ENCODE measurements at places on chromosomes 12 and 14.

- DNase-seq, result no peak
These were observed 93.6 kb downstream of the ARF6 start for GRCh38 chr14:49986343-49987014.

DNA sequence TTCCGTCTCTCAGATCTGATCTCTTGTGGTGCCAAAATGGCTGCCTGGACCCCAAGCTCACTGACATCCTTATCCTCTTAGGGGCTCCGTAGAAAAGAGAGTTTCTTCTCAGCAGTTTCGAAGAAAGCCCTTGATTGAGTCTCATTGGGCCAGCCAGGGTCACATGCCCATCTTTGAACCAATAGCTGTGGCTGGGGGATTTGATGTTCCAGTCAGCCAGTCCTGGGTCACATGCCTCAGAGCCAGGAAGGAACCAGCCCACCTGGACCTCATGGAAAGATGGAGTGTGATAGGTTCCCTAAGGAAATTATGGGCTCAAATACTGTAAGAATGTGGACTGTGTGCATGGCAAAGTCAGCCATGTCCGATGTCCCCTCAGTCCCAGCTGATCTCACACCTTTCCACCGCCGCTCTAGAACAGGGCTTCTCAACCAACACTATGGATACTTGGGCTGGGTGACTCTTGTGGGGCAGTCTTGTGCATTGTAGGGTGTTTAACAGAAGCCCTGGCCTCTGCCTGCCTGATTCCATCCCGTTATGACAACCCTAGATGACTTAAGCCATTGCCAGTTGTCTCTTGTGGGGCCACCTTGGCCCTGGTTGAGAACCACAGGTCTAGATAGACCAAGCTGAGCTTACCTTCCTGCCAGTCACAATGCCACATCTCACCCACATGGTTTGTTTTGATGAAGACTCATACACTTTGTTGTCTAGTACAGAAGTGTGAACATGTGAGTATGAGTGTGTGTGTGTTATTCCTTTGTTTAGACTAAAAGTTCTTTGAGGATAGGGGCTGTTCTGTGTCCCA, 163.9 kb downstream of the ADGRD1 start:
- no peak for DNase-seq

DNA sequence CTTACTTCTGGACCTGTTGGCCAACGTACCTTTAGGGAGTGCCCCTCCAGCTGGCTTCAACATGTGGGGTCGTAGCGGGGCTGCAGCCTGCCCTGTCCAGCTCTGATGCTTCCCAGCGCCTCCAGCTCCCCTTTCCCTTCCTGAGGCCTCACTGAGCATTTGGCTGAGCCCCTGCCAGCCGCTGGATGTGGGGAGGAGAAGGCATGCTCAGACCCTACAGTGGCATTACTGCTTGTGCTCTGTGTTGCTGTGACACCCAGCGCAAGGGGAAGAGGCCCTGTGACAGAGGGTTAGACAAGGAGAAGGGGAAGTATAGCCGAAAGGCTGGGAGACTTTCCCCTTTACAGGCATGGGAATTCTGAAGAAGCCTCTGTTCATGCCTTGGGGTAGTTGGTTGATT, 145.9 kb downstream of the PRKCH start:
- no peak for DNase-seq

DNA sequence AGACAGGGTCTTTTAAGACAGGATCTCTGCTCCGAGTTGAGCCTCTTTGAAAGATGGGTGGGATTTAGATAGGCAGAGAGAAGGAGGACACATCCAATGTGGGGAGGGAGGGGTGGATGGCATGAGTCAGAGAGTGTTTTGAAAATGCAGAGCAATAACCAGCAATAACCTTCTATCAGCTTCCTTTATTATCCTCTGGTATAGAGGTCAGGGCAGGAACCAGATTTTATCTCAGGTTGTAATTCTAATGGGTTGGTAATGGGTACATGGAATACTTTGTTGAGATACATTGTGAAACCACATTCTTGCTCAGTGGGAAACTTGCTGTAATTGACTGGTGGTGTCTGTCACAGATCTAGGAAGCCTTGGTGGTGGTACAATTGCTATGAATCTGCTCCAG, 37.6 kb upstream of the CCDC63 start:
- DNase-seq, result no peak

GRCh38 chr12:43957732-43958372, 122.0 kb downstream of the TMEM117 start:
- peak; percentile 80 for DNase-seq

GRCh38 chr12:63948211-63948610, 103.7 kb downstream of the SRGAP1 start:
- no peak for DNase-seq

DNA sequence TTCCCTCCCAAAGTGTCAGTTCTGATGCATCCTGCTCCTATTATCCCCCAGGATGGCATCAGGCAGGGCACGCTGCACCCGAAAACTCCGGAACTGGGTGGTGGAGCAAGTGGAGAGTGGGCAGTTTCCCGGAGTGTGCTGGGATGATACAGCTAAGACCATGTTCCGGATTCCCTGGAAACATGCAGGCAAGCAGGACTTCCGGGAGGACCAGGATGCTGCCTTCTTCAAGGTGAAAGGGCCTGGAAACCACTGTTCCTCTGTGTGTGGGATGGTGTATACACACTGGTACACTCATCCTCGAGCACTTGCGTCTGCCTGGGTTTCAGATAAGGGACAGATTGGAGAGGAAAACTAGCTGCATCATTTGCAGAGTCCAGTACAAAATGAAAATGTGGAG, 1.0 kb downstream of the IRF9 start:
- DNase-seq, result no peak

DNA sequence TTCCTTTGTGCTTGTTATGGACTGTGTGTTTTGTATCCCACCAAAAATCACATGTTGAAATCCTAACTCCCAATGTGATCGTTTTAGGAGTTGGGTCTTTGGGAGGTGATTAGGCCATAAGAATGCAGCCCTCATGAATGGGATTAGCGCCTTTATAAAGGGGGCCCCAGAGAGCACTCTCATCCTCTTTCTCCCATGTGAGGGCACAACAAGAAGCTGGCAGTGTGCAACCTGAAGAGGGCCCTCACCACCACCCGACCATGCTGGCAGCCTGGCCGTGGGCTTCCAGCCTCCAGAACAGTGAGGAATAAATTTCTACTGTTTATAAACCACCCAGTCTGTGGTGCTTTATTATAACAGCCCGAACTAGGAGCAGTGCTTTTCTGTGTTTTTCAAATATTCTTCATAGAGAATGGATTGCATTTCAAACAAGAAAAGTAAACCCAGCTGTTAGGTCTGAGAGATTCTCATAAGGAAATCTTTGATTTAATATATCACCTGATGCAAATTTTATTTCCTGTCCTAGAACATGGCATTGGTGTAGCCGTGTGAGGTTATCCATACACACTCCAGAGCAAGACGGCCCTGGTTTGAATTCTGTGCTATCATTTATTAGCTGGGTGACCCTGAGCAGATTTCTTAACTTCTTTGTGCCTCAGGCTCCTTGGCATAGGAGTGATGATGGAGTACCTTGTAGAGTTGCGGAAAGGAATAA, 27.8 kb downstream of the HSPB8 start:
- DNase-seq, result no peak
